CD4-positive, CD25-positive, alpha-beta regulatory T cell (primary cell): ENCODE measurements at places on chromosomes 1 and 21.

DNA sequence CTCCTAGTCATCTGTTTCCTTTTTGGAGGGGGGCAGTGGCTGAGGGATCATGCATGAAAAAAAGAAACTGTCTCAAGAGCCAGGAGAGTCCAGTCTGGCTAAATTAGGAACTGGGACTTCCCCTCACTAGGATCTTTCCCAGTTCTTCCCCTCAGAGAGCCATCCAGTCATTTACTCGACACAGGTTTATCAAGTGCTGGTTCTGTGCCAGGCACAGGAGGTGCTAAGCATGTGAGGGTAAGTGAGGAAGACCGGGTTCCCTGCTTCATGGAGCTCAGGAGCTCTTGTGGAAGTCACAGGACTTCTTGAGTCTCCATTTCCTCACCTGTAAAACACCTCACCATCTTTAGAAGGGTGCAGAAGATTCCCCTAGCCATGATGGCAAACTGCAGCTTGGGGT, 8.6 kb upstream of the NUAK2 start:
- DNase-seq: no peak

GRCh38 chr21:41701749-41702148, 65.1 kb downstream of the RIPK4 start:
- no peak for DNase-seq

DNA sequence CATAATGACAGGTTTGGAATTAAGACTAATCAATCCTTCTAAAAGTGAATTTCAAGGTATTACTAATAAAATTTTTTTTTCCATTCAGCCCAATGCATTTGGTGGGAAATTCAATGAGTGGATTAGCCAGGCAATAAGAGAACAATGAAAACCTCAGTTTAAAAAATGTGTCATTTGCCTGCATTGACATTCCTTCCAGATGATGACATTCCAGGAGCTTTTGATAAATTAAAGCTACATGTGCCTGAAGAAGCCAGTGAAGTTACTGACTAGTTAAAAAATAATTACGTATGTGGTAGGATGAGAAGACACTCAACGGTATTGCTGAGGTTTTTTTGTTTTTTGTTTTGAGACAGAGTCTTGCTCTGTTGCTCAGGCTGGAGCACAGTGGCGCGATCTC, 37.9 kb upstream of the RC3H1 start:
- DNase-seq: no peak

- DNase-seq: no peak
These were observed 12.5 kb downstream of the PM20D1 start for GRCh38 chr1:205837382-205837970.

DNA sequence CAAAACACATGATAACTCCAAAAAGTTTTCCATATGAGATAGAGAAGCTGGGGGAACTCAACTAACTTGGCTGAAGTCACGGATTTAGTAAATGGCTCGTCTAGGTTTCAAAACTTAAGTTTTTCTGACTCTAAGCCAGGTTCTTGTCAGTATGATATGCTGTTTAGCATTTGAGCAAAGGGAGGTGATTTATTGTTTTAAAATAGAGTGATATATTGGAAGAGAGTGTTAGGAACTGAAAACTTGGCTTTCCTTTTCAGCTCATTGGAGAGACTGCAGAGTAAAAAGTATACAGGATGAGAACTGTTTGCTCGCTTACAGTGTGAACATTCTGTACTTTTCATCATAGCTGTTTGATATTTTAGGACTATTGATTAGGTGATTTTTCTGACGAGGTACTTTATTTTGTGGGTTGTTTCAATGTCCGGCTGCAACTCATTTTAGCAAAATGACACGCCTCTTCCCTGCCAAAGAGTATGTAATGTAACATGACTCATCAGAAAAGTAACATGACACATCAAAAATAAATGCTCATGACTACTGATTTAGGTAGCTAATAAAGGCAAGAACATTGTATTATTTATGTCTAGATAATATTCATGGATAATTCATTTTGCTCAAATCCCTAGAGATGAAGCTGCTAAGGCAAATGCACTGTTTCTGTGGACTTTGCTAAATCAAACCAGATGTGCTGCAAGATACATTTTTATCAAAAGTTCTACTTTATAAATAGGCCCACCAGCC, 355.1 kb downstream of the GPATCH2 start:
- DNase-seq: no peak

DNA sequence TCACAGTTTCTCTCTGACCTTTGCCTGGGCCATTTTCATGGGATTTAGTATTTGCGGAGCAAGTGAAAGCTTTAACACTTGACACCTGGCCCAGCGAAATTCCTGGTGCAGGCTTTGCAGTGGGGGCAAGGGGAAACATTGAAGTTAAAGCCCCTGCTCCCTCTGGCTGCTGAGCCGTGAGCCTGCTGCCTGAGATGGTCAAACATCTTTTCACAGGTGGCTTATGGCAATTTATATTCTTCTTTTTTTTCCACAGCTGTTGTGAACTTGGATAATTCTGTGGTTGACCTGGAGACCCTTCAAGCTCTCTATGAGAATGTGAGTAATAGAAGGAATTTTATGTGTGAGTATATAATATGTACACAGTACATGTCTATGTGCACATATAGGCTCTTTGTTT, 202.9 kb downstream of the FMN2 start:
- DNase-seq: no peak

GRCh38 chr1:29860056-29860455, 623.7 kb downstream of the PTPRU start:
- DNase-seq: no peak

- DNase-seq: no peak
These were observed 163.7 kb upstream of the POU3F1 start for GRCh38 chr1:38210021-38210894.

DNA sequence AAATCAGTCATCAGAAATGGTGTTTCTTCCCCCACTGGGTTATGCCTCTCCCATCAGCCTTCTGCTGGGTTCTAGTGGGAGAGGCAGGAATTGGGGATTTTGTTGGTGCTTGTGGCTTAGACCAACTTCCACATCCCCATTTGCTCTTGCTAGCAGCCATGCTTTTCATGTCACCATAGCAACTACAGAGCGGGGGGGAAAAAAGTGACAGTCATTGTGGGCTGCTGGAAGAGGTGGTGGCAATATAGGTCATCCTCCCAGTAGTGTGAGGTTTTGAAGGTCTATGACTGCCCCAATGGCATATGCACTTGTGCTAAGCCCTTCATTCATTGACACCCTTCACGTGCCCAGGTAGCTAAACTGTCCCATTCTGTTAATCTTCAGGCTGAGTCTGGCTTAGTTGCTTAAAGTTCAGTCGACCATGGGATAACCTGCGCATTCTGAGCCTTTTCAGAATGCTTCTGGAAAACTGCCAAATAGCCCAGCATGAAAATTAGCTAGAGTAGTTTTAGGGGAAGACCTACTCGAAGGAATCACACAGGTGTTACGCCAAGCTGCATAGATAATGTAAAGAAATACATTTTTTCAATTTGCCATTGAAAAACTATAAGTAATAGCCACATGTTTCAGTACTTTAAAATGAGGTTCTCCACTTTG, 53.7 kb upstream of the ZNF326 start:
- DNase-seq: no peak

DNA sequence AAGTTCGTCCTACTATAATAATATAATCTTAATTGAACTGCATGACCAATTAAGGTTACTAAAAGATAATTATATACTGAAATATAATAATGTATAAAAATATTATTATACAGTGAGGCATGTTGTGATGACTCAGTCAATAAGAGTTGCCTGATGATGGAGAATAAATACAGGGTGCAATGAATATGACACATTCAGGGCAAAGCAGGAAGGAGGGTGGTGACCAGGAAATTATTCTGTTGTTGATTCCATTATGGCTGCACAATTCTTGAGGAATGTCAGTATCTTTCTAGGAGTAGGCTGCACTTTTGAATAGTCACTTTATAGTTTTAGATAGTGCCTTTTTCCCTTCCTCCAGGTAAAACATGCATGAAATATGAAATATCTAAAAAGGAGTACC, 46.4 kb upstream of the RGS21 start:
- DNase-seq: no peak

GRCh38 chr21:29675451-29675850, 264.3 kb downstream of the GRIK1 start:
- DNase-seq: no peak

DNA sequence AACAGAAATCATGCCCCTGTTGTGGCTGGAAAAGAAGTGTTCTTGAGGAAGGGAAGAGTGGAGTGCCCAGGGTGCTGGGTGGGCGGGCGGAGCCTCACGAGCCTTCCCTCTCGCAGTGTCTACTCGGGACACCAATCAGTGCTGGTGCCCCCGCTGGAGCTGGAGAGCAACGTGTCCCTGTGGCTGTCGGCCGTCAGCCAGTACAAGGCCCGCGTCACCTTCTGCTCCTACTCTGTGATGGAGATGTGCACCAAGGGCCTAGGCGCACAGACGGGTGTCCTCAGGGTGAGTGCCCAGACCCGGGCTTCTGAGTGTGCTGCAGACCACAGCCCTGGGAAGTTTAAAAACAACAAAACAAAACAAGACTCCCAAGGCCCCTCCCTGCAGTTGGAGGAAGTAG, 47.4 kb downstream of the S100B start:
- no peak for DNase-seq

DNA sequence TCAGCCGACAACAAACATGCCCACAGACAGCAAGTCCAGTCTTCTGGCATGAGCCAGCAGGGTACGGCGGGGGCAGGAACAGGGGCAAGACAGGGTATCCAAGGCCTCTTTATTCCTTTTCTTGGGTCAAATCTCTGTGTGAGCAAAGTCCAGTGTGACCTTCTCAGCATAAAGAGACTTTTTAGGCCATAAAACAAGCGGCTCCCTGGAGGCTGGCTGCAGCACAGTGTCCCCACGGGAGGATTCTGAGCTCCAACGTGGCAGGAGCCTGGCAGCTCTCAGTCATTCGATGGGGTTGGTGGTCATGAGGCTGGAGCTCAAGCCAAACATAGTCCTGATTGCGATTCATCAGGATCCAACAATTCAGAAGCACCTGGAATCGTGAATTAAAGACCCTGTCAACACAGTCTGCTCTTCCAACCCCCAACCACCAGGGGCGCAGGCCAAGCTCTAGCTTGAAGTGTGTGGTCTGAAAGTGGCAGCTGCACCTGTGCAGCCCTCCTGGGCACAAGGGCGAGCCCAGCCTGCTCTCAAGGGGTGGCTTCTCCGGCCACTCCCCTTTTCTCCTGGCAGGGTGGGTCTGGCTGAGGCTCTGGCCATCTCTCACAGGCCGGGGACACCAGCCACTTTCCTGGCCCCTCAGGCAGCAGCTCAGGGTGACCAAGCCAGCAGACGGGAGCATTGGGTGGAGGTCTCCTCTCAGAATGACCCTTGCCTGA, 62.1 kb downstream of the SLC66A1 start:
- DNase-seq: peak; percentile 10

GRCh38 chr1:77430966-77431690, 149.3 kb downstream of the AK5 start:
- DNase-seq: peak; percentile 86

DNA sequence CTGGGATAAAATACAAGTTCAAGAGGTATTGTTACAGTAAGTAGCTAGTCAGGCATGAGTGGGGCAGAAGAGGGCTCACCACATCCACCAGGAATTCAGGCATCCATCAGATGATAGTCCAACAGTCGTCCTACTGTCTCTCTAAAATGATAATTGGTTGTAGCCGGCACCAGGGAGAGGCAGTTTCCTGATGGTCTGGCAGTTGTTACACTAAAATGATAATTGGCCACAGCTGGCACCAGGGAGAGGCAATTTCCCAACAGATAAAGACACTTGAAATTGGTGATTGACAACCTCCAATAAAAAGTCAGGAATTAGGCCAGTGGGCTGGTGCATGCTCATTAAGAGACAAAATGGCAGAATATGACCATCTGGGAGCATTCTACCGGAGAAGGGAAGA, 545.8 kb downstream of the AMY1C start:
- DNase-seq: no peak

GRCh38 chr1:36656271-36656670, 173.6 kb upstream of the CSF3R start:
- no peak for DNase-seq

DNA sequence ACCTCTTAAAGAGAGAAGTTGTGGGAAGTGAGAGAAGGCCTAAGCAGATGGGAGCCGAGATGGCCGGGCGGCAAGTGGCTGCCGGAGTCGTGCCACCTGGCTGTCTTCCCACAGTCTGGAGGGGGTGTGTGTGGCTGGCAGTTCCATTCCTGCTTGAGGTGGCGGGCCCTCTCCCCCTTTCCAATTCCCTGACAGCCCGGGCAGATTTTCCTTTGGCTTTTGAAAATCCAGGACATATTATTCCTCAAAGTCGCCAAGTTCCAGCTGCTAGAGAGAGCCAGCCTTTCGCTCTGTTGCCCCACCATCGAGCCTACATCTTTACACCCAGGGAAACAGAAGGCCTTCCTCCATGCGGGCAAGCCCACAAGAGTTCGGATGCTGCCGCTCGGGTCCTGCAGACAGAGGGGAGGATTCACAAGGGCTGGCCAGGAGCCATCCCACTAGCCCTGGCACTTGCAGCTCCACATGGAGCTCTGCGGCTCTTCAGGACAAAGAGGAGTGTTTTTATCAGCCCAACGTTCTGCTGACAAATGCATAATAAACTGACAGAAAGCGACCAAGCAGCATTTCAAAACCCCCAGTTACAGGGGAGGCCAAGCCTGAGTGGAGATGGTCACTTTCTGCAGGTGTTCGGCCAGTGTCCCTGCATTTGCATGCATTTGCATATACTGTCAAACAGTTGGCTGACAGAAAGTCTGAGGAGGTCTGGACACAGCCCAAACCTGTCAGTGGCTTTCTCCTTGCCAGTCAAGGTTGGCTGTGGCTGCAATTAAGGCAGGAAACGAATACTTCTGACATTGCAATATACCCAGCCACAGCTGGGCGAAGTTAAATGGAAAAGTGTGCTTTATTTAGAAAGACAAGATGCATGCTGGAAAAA, 45.9 kb downstream of the OLIG1 start:
- DNase-seq: no peak

GRCh38 chr1:167081594-167082156, 8.5 kb downstream of the GPA33 start:
- DNase-seq: no peak

DNA sequence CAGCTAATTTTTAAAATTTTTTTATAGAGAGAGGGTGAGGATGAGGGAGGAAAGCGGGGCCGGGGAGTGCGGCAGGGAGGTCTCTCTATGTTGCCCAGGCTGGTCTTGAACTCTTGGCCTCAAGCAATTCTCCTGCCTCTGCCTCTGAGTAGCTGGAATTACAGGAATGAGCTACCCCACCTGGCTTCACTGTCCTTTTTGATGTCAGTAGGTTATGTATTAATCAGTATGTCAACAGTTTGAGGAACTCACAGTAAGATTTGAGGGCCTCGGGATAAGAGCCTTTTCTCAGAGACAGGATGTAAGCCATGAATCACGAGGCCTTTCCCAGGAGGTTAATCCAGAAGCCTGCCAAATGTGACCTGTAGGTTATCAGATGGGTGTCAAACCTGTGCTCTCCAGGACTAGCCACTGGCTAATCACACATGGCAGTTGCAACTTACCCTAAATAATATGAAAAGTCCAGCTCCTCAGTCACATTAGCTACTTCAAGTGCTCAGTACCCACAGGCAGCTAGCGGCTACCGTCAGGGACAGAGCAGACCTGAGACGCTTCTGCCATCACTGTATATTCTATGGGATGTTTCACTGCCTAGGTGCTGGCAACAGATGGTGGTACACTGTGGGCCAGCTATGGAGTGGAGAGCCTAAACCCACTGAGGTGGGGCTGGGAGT, 33.1 kb downstream of the TRIM67 start:
- no peak for DNase-seq
